T-helper 2 cell treated with Interferon-gamma antibody and Interleukin-4, amounts not matched to agents 5 μg/mL and 100 μg/mL, for 36 hours (primary cell): ENCODE measurements at places on chromosomes 5 and 9.
A peak's percentile ranks its signal among the peaks of the same experiment; 100 is the strongest.

GRCh38 chr9:90795871-90796317 is 5.7 kb upstream of the SYK start:
- no peak overlapping the region for H3K4me3 ChIP-seq
- peaks cover 41% of the 10 kb centered on the region for H3K27me3 ChIP-seq
- H3K27ac ChIP-seq = no peak overlapping the region
- H3K36me3 ChIP-seq = no peaks in the 10 kb centered on the region
- H3K4me1 ChIP-seq = no peaks in the 10 kb centered on the region

DNA sequence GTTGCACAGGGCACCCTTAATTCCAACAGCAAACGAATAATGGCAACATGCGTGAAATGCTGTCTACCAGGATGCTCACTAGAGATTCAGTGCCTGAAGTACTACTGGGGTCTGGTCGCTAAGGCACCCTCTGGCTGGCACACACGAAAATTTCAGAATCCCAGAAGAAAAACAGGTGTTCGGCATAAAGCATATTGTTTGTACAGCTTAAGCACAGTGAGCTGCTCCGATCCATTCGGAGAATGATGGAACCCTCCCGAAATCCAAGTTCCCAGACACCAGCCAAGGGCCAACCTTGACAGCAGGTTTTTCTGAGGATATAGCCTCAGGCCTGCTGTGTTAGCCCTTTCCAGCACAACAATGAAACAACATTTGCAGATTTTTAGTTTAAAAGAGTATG is 61.4 kb upstream of the ALDH1B1 start:
- no peaks in the 10 kb centered on the region for H3K36me3 ChIP-seq
- no peak overlapping the region for H3K4me3 ChIP-seq
- H3K27ac ChIP-seq = no peak overlapping the region
- no peaks in the 10 kb centered on the region for H3K27me3 ChIP-seq

DNA sequence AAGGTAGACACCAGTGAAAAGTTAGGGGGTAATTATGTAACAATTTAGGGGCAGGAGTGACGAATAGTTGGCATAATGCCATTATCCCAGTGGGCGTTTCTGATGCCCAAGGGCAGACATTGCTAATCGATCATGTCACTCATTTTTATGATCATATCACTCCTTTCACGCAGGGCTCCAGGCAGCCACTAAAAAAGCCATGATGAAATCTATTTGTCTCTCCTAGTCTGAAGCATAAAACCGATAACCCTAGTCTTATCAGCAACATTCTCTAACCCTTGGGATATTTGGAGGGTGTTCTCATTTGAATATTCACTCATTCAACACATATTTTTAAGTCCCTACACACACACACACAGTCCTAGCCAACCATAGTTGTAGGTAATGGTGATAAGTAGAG is 114.9 kb downstream of the NMUR2 start:
- H3K36me3 ChIP-seq = no peaks in the 10 kb centered on the region
- H3K27ac ChIP-seq = no peak overlapping the region
- H3K27me3 ChIP-seq = no peaks in the 10 kb centered on the region
- H3K4me3 ChIP-seq = no peak overlapping the region
- no peaks in the 10 kb centered on the region for H3K4me1 ChIP-seq
- no peak for DNase-seq

DNA sequence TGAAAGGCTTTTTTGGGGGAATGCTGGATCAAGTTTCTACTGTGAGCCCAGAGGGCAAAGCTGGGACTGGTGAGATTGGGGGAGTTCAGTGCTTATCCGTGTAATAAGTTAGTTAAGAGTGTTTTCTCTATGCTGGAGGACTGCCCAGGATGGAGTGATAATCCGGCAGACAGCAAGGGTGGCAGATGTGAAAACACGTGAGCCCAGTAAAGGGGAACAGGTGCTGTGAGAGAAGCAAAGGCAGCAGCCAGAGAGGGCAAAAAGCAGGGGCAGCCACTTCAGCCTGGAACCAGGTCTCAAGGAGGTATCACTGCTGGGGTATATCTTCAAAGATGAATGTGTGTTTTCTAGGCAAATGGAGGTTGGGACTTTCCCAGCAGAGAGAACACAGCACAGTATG is 53.9 kb downstream of the GALNT10 start:
- H3K4me3 ChIP-seq = no peak overlapping the region
- no peaks in the 10 kb centered on the region for H3K4me1 ChIP-seq
- H3K36me3 ChIP-seq = peaks cover 5% of the 10 kb centered on the region
- H3K27ac ChIP-seq = no peak overlapping the region

- H3K27ac ChIP-seq = no peak overlapping the region
- H3K27me3 ChIP-seq = no peaks in the 10 kb centered on the region
- no peaks in the 10 kb centered on the region for H3K36me3 ChIP-seq
- H3K4me3 ChIP-seq = no peak overlapping the region
- no peak for DNase-seq
- H3K4me1 ChIP-seq = no peaks in the 10 kb centered on the region
Measured at GRCh38 chr5:92002721-92003274, 619.7 kb upstream of the ARRDC3 start.

DNA sequence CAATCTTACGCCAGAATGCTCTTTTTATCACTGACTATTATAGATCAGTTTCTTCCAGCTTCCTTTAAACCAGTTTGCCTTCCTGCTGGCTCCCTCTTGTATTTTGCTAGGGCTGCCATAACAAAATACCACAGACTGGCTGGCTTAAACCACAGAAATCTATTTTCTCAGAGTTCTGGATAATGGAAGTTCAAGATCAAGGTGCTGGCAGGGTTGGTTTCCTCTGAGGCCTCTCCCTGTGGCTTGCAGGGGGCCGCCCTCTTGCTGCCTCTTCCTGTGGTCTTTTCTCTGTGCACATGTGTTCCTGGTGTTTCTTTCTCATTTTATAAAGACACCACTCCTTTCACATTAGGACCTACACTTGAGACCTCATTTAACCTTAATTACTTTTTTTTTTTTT is 6.8 kb upstream of the FXN start:
- peaks cover 57% of the 10 kb centered on the region for H3K4me1 ChIP-seq
- H3K27me3 ChIP-seq = no peaks in the 10 kb centered on the region
- peak overlapping the region; percentile 34 for H3K4me3 ChIP-seq
- peak overlapping the region; percentile 64 for H3K27ac ChIP-seq
- peak; percentile 43 for DNase-seq
- peaks cover 12% of the 10 kb centered on the region for H3K36me3 ChIP-seq
